Mesothelial cell of epicardium (in vitro differentiated cells): ENCODE measurements at places on chromosomes 2 and 18.

DNA sequence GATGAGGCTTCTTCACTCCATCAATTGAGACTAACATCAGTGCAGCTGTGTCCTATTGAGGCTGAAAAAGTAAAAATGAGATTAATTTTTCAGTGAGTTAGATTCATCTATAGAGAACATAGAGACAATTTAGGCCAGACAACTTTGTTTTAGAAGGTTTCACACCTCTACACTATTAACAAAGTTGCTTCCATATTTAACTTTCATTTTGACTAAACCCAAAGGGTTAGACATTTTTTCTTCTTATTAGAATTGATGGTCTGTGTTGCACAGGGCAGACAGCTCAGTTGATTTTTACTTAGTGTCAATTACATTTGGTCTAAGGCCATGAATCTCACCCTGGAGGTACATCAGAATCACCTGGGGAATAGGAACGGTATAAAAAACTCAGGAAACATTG, 130.2 kb upstream of the NXPH2 start:
- DNase-seq: no peak

DNA sequence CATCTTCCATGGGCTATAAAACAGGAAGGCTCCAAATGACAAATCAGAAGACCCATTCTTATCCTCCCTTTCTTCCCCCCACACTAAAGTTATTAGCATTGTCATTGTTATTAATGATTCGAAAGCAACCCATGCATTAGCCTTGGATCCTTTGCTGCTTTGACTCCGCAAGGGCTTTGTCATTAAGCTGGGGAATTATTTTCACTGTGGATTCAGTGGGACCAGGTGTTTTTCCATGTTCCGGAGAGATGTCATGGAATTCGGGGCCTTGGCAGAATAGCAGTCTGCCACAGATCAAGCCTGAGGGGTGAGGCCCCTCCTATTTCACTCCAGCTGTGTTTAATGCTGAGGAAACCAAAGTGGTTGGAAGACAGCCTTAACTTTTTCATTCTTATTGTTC, 357.1 kb downstream of the EN1 start:
- DNase-seq: no peak

DNA sequence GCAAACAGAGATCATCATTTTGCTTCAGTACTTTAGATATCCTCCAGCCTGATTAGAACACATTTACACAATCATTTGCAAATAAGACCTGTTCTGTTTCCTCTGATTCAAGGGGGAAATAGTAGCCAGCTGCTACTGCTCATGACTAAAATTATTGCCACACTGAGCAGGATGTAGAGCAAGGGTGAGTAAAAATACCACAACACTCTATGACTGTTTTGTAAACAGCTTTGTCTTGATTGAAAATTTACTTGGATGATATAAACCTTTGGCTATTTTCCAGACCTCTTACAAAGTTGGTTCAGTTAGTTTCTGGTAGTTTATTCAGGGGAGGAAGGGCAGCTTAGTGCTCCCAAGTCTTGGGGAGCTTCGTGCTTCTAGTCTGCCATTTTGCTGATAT, 286.4 kb upstream of the CNTNAP5 start:
- no peak for DNase-seq

- no peak for DNase-seq
Observed at GRCh38 chr18:32257084-32257785, 67.4 kb downstream of the MEP1B start.
